ENCODE measurements at places on chromosomes 3 and 15. TPM values are rescaled to one million over a fixed set of nuclear protein-coding genes. Genes with fewer than 3 reads are reported as not detected.

DNA sequence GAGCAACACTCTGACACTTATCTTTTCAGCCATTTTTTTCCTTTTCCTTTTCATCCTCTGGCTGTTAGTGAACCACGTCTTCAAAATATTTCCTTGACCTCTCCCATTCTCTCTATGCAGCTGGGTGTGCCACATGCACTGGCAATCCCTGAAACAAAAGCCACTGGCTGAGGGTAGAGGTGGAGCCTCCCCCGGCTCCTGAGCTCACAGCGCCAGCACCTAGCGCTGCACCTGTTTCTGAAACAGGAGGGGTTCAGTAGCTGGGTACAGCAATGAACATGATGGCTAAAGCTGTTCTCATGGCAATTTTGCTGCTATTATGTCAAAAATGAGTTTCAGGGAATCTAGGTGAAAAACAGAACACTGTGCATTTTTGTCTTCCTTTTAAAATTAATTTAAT is 314.7 kb upstream of the ATP10A start:
- no peak for DNase-seq
- H3K27me3 ChIP-seq, result peaks cover 7% of the 10 kb centered on the region
- no peaks in the 10 kb centered on the region for H3K36me3 ChIP-seq
- H3K4me3 ChIP-seq, result no peak overlapping the region

DNA sequence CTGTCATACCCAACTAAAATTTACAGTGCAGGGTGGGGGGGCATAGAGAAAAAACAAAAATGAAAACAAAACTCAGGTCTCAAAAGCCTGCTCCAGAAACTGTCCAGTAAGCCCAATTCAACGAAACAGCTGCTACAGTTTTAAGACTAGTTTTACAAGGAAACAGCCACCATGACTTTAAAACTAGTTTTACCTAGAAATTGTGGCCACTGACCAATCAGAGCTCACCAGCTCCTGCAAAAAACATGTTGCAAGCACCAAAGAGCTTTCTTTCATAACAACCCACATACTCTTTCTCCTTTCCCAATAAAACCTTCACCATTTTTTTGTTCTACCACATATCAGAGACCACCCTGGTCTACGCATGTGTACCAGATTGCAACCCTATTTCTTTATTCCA is 7.3 kb upstream of the CFAP91 start:
- DNase-seq, result no peak
- no peak overlapping the region for H3K27ac ChIP-seq
- peaks cover 3% of the 10 kb centered on the region for H3K36me3 ChIP-seq
- H3K4me3 ChIP-seq, result no peak overlapping the region
- H3K4me1 ChIP-seq, result peaks cover 11% of the 10 kb centered on the region
- H3K27me3 ChIP-seq, result peaks cover 6% of the 10 kb centered on the region

The FBXL22 gene
- 0.52 TPM for total RNA-seq

DNA sequence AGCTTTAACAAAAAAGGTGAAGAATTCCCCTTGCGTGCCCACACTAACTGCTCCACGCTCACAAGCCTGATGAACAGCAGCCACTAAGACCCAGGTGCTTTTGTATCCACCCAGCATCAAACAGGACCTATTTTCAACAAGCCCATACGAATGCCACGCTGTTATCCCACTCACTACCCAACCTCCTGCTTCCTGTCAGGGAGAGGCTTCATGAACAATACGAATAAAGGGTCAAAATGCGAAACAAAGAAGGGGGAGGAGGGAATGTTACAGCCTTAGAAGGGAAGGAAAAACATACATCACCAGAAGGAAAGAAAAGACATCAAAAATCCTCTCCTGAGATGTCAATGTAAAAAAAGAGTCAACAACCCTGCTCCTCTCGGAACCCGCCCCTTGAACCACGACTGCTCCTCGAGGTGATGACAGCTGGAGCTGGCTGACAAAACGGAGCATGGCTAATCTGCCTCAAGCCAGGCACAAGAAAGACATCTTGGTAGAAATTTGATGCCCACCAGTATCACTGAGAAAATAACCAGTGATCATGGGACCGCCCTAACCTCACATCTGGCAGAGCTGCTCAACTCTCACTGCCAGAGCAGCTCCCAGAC is 9.7 kb downstream of the ERC2 start:
- H3K36me3 ChIP-seq, result no peaks in the 10 kb centered on the region
- H3K4me3 ChIP-seq, result no peak overlapping the region
- H3K27me3 ChIP-seq, result peaks cover 51% of the 10 kb centered on the region
- no peaks in the 10 kb centered on the region for H3K4me1 ChIP-seq
- no peak overlapping the region for H3K27ac ChIP-seq
- DNase-seq, result no peak

DNA sequence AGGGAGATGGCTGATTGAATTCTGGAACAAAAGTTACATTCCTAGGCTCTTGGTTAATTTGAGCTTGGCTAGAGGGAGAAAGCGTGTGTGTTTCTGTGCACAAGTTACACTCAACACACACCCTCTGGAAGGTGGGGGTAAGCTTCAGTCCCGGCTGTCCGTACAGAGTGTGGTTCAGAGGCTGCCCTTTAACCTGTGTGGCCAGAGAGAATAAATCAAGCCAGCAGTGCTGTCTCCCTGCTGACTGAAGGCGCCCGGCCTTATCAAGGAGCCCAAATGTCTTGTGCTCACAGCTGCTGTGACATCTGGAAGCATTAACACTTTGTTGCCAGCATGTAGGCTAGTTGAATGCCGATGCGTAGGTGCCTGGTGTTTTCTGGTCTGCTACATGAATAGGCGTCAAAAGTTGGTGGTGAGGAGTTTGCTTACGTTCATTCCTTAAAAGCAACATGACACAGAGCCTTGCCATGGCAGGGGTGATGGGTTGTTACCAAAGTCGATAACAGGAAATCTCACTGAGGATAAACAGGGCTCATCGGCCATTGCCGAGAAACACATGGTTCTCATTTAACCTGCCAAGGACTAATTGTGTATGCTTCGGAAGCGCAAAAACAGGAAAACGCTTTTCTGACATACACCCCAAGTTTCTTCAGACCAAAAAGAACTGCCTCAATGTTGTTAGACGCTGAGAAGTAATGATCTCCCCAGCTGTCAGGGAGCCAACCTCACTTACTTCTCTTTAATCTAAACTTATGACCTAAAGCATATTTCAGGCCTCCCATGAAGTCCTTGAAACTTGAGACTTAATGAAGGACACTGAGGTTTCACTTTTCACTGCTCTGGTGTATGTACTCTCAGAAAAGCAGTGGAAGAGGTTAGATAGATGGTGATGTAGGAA is 95.8 kb upstream of the CTDSPL start:
- no peak overlapping the region for H3K4me3 ChIP-seq
- no peak overlapping the region for H3K27ac ChIP-seq
- no peaks in the 10 kb centered on the region for H3K36me3 ChIP-seq

GRCh38 chr3:141972399-141972798 is 96.0 kb downstream of the ATP1B3 start:
- no peaks in the 10 kb centered on the region for H3K4me1 ChIP-seq
- no peaks in the 10 kb centered on the region for H3K27me3 ChIP-seq
